ENCODE measurements at places on chromosomes 3 and 15.
A peak's percentile ranks its signal among the peaks of the same experiment; 100 is the strongest.

DNA sequence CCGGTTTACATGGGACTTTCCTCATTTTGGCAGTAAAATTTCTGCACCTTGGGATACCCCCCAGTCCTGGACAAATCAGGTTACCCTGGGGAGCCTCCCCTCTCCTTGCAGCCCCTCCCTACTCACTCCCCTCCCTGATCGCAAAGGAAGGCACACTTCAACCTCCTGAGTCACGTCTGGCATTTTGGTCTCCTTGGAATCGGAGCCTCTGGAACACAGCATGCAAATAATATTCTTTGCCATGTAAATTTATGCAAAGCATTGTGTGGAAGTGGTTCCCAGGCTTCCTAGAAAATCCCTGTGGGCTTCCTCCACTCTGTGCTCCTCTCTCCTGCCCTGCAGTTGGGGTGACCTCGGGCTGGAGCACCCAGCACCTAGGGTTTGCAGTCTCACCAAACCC, 11.6 kb downstream of the SCN5A start:
- DNase-seq: no peak

DNA sequence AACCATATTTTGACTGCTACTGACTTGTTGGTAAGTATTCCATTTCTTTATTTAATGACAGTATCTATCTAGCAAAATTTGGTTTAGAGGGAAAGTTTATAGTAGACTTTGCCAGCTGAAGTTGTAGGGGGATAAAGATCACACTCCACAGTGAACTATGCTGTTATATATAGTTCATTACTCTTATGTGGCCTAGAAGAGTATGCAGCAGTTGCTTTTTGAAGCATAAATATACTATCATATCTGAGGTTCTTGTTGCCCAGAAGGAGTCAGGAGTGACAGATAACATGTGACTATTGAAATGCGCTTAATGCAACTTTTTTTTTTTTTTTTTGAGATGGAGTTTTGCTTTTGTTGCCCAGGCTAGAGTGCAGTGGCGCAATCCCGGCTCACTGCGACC, 25.6 kb upstream of the MCF2L2 start:
- no peak for DNase-seq

GRCh38 chr3:13141183-13141582, 68.0 kb upstream of the IQSEC1 start:
- no peak for DNase-seq

DNA sequence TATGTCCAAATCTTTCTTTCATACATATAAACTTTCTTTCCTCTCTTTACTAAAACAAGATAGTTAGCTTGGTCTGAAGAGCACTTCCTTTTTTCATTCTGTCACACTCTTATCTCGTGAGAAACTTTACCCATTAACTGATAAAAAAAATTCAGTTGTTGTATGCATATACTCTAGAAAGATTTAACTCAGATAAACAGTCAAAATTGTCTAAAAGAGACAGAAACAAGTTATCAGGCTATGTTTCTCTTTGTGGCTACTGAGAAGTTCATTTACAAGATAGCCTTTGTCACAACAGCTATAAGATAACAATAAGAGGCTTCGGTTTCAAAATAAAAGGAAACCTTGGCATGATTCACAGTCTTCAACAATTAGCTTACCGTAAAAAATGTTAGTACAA, 235.7 kb upstream of the ATP10A start:
- DNase-seq: no peak

- DNase-seq: no peak
Measured at GRCh38 chr3:116426036-116426435, 19.3 kb downstream of the LSAMP start.

DNA sequence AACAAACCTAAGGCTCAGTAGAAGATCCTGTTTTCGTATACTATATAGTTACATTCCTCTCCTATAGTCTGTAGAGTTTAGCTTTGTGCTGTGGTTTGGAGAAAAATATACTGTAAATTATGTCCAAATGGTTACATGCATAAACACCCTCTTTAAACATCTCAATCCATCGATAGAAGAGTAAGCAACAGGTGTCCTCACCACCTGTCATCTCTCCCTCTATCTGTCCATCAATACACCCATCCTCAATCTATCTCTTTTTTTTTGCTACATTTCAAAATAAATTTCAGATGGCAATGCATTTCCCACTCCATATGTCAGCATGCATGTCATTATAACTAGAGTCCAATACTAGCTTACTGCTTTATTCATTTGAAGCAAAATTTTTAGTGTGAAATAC, 21.0 kb upstream of the GABRG3 start:
- DNase-seq: no peak

- no peak for DNase-seq
Measured at GRCh38 chr3:107993771-107994170, 97.1 kb downstream of the CD47 start.

- DNase-seq: no peak
Measured at GRCh38 chr15:67468416-67468815, 52.5 kb upstream of the C15orf61 start.

- DNase-seq: peak; percentile 30
Measured at GRCh38 chr15:99096894-99097426, 7.9 kb upstream of the SYNM start.

DNA sequence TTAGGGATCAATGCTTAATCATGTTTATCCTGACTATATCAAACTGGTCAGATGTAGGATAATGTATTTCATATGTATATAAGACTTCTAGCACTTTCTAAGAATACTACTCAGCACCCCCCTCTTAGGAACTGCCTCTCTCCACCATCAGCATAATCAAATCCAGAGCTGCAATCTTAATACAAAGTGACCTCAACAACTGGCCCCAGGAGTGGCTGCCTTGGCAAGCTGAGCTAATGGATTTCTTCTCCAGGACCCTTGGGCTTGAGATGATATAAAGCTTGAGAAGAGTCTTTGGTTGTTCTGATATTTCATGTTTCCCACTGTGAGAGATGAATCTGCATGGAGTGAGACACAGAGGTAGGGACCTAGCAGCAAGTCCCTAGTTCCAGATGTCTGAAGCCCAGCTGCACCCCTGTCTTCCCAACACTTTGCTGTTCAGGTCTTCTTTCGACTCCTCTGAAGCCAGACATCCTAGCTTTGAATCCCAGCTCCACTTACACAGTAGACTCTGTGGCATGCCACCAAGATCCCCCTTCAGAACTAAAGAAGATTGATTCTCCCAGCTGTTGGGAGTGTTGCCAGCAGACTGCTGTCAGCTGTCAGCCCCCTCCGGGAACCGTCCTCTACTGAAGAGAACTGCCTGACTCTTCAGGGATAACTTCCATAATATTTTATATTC, 309.3 kb upstream of the UBE2E2 start:
- DNase-seq: no peak

GRCh38 chr3:28467414-28467813, 118.8 kb upstream of the AZI2 start:
- DNase-seq: no peak

GRCh38 chr3:134251731-134252391, 1.2 kb upstream of the RYK start:
- no peak for DNase-seq

DNA sequence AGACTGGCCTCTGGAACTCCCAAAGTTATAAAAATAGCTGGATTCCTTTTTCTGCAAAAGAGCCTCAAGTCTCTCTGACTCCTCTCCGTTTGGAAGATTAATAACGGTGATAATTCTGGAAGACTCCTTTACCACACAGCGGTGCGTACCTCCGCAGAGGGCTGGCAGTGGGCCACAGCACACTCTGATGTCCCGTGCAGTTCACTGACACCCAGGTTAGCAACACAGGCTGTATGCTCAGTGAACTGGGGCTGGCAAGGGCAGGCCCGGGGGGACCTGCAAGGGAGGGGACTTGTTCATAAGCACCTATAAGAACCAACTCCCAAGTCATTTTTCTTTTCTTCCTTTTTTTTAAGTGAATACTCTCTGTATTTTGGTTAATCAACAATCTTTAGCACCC, 120.3 kb upstream of the TJP1 start:
- DNase-seq: no peak

- DNase-seq: no peak
Measured at GRCh38 chr3:32844914-32845313, 27.1 kb downstream of the TRIM71 start.

DNA sequence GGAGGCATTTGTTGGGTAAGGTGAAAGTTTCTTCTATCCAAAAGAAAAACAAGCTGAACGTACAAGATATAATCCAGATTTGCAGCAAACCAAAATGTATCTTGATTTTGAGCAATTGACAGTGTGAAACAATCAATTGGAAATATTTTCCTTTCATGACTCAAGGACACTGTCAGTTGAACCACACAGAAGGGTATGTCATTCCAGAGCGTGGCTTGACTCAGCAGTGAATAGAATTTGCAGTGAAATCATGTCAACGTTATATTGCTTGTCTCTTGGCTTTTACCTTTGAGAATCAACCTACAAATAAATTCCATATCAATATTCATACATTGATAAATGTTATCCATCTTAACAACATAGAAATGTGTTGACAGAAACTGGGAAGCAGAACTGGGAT, 78.2 kb downstream of the TM2D3 start:
- DNase-seq: no peak

GRCh38 chr3:42590989-42591756, 513 bp downstream of the SS18L2 start:
- no peak for DNase-seq

DNA sequence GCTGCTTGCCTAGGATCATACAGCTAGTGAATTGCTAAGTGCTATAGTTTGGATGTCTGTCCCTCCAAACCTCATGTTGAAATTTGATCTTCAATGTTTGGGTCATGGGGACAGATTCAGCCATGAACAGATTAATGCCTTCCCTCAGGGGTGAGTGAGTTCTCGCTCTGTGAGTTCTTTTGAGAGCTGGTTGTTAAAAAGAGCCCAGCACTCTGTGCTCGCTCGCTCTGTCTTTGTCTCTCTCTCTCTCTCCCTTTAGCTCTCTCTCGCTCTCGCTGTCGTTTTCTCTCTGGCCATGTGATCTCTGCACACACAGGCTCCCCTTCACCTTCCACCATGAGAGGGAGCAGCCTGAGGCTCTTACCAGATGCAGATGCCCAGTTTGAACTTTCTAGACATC, 14.9 kb downstream of the TRH start:
- no peak for DNase-seq

- peak; percentile 83 for DNase-seq
Measured at GRCh38 chr15:94239474-94239873, 8.1 kb downstream of the MCTP2 start.

GRCh38 chr3:121330118-121330517, 215.7 kb downstream of the POLQ start:
- DNase-seq: no peak

DNA sequence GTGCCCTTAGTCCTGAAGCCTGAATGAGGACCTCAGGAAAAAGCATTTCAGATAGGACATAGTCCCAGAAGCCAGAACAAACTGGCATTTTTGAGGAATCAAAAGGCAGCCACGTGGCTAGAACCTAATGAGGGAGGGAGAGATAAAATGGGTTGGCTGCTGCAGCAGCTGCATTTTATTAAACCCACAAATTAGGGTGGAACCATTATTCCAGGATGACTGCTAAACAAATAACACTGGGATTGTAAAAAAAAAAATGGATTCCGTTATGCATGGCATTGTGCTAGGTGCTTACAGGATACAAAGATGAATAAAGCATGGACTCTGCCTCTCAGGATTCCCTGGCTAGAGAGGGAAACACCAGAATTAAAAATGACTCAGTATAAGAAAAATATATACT, 141.5 kb downstream of the SATB1 start:
- no peak for DNase-seq

GRCh38 chr3:175260145-175260794, 401.1 kb downstream of the NAALADL2 start:
- DNase-seq: peak; percentile 19

DNA sequence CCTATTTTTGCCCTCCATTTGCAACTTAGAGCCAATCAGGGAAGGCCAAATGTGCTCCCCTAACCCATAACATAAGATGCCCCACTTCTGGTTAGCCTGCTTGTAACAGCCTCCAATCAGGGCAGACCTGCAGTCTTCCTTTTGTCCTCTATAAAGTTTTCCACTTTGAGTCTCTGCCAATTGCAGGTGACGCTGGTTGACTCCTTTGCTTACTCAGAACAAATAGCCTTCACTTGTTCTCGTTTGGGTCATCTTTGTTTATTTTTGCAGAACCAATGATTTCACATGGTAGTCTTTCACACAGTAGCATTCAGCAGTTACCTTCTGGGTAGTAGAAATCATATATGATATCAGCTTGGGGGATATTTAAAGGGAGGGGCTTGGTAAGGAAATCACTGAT, 225.6 kb downstream of the MINAR1 start:
- no peak for DNase-seq

DNA sequence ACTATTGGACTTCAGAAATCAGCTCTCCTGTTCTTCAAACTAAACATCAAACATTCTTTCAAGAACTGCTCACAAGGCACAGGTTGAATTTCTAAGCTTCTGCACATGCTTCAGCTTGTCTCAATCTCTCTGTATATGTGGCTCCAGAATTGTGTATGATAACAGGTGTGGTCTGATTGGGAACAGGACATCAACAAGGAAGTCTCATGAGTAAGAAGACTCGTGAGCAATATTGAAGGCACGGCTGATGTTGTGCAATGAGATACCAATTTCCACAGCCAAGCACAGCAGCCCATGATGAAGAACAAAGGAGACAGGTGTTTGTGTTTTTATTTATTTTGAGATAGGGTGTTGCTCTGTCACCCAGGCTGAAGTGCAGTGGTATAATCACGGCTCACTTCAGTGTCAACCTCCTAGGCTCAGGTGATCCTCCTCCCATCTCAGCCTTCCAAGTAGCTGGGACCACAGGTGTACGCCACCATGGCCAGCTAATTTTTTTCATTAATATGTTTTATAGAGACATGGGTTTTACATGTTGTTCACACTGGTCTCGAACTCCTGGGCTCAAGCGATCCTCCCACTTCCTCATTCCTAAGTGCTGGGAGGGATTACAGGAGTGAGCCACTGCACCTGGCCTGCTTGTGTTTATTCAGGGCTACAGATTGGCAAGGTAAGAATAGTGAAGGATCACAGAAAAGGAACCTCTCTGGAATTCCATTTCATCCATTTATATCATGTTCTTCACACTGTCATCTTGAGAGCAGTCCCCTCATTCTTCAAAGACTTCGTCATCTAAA, 32.2 kb upstream of the ABHD17C start:
- peak; percentile 76 for DNase-seq

- DNase-seq: no peak
Measured at GRCh38 chr3:71262364-71263265, 320.9 kb downstream of the FOXP1 start.

- peak; percentile 13 for DNase-seq
Measured at GRCh38 chr3:156024904-156025533, 95.4 kb upstream of the KCNAB1 start.

DNA sequence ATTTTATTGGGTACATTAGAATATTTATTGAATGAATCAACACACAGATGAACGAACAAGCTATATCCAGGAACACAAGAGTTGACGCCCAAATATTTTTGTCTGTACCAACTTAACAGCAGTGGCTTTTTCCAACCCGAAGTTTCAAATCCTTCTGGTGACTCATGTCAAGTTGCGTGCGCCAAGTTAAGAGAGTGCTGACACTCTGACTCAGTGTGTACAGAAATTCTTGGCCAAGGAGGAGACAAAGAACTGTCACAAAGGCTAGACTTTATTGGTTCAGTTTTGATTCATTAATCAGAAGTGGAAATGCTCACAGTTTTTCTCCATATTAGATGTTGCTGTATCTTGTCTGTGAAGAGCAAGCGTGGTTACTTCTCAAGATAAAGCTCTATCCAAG, 59.6 kb upstream of the TSC22D2 start:
- DNase-seq: peak; percentile 80
